Stomach (tissue), 19 donors: ENCODE measurements at places on chromosomes 12 and 14. TPM values are rescaled to one million over a fixed set of nuclear protein-coding genes. Genes with fewer than 3 reads are reported as not detected.

- no peaks in the 10 kb centered on the region for H3K36me3 ChIP-seq
- H3K27ac ChIP-seq, result no peak overlapping the region
- peak; percentile 94 for DNase-seq
- peaks cover 46% of the 10 kb centered on the region for H3K4me1 ChIP-seq
- H3K4me3 ChIP-seq, result no peak overlapping the region
These were observed 16.9 kb downstream of the ASB2 start for GRCh38 chr14:93959239-93960107.

Gene WIF1
- total RNA-seq, result not detected

- no peak for DNase-seq
- H3K36me3 ChIP-seq, result peaks cover 13% of the 10 kb centered on the region
- H3K27me3 ChIP-seq, result no peaks in the 10 kb centered on the region
- H3K27ac ChIP-seq, result no peak overlapping the region
These were observed 14.4 kb downstream of the SNX6 start for GRCh38 chr14:34615507-34615906.

DNA sequence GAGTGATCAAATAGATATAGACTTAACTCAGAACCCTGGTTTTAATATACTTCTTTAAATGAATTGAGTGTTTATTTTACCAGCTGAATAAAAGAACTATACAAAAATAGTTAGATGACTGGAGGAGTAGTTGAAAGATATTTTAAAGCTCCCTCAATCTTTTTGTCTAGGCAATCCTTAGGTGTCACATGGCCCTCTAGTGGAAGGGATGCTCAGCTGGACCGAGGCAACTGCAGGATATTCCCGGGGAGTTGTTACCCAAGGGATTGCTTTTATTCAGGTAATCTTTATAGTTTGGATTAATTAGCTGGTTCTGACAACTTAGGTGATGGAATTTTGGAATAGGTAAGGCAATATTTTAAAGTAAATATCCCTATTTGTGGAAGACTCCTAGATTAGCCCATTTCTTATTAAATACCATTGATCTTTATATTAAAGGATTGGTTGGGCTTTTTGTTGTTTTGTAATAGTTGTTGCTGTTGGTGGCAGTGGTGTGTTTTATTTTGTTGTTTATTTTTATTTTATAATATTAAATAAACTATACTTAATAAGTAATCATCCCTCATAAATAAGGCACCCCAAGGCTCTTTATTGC is 57.1 kb downstream of the ZDHHC17 start:
- no peaks in the 10 kb centered on the region for H3K4me1 ChIP-seq
- no peak overlapping the region for H3K27ac ChIP-seq
- peaks cover 12% of the 10 kb centered on the region for H3K36me3 ChIP-seq
- no peaks in the 10 kb centered on the region for H3K27me3 ChIP-seq
- DNase-seq, result peak; percentile 50

Gene HCAR1
- 0.45 TPM for total RNA-seq
